ENCODE measurements at places on chromosomes 1 and 21.

- DNase-seq, result no peak
Observed at GRCh38 chr1:174358786-174359453, 88.8 kb upstream of the GPR52 start.

- DNase-seq, result no peak
Observed at GRCh38 chr21:33810766-33811165, 104.8 kb downstream of the ATP5PO start.

- no peak for DNase-seq
Observed at GRCh38 chr1:160761886-160762285, 22.8 kb downstream of the SLAMF7 start.

GRCh38 chr1:57086154-57086553, 120.3 kb upstream of the C8B start:
- no peak for DNase-seq

- DNase-seq, result no peak
Observed at GRCh38 chr1:1262071-1262470, 11.6 kb downstream of the UBE2J2 start.

DNA sequence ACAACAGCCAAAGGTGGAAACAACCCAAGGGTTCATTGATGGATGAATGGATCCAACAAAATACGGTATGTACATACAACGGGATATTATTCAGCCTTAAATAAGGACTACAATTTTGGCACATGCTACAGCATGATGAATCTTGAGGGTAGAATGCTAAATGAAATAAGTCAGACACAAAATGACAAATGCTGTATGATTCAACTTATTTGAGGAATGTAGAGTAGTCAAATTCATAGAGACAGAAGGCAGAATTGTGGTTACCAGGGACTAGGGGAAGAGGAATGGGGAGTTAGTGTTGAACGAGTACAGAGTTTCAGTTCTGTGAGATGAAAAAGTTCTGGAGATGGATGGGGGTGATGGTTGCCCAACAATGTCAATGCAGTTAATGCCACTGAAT, 118.0 kb upstream of the PAXBP1 start:
- peak; percentile 36 for DNase-seq

DNA sequence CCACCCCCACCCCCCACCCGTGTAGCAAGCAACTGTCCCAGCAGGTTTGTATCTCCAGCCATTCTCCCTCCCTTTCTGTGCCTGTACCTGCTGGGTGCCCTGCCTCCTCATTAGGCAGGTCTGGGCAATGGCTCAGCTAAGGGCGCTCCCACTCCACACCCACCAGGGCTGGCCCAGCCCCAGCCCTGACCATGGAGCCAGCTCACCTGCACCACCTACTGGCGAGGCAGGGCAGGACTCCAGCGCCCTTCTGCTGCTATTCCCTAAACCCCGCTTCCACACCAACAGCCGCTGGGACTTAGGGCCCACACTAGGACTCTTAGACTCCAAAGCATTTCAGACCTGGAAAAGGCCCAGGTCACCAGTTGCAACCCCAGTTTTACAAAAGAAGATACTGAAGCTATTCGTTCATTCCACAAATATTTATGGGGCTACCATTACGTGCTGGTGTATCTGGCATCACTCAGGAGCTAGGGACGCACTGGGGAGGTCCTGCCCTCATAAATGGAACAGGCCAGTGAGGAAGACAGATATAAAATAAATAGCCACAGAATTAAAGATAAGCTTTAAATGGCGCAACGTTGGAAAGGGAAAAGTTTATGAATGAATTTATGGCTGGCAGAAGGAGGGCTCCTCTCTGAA, 24.0 kb downstream of the PGLYRP3 start:
- DNase-seq, result no peak

GRCh38 chr21:31403596-31404333, 59.7 kb upstream of the TIAM1 start:
- no peak for DNase-seq

Measured in HFFc6 (cell line).